ENCODE measurements at places on chromosomes 1 and 21. TPM values are rescaled to one million over a fixed set of nuclear protein-coding genes. Genes with fewer than 3 reads are reported as not detected.

DNA sequence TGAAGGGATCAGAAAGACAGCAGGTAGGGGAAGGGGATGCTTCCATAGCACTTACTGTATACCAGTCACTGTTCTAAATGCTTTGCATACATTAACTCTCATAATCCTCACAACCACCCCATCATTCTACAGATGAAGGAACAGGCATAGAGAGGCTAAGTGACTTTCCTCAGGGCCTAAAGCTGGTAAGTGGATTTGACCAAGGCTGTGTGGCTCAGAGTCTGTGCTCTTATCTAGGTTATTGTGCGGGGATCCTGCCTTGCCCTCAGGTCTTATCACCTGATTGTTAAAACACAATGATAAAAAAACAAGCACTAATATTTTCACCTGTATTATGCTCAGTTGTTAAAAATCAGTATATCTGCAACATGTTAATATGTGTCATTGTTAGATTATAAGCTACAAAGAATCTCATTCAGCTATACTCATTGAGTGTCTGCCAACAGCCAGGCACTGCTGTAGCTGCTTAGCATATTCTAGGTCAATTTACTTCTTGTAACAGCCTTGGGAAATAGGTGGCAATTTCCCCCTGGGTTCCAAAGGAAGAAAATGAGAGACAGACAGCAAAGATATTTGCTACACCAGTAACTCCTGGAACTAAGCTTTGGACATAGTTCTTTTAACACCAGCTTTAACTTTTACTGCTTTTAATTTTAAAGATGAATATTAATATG, 38.6 kb upstream of the RBM15 start:
- DNase-seq = no peak
- H3K4me1 ChIP-seq = no peaks in the 10 kb centered on the region
- H3K27ac ChIP-seq = no peak overlapping the region
- H3K4me3 ChIP-seq = no peak overlapping the region
- H3K27me3 ChIP-seq = no peaks in the 10 kb centered on the region

DNA sequence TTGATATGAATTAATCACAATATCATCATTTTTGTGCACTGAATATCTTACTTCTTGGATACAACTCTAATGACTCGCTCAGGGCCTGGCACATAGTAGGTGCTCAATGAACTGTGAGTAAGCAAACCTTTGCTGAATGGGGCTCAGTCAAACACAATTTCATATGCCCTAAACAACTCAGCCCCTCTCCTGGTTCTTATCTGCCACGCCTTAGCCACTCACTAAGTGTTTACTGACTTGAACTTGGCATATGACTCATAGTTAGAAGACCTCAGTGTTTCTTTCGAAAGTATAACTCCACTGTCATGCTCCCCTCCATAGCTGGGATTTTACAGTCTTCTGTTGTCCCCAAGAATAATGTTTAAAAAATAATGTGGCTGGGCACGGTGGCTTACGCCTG, 4.8 kb upstream of the IFNLR1 start:
- no peaks in the 10 kb centered on the region for H3K36me3 ChIP-seq
- peaks cover 12% of the 10 kb centered on the region for H3K4me1 ChIP-seq

- no peak for DNase-seq
- H3K27ac ChIP-seq = peak overlapping the region; percentile 23
- no peak overlapping the region for H3K4me3 ChIP-seq
- no peaks in the 10 kb centered on the region for H3K4me1 ChIP-seq
- no peaks in the 10 kb centered on the region for H3K36me3 ChIP-seq
Observed at GRCh38 chr1:64039390-64039926, 164.0 kb upstream of the UBE2U start.

GRCh38 chr1:33367485-33368405, 46.8 kb upstream of the A3GALT2 start:
- DNase-seq = peak; percentile 82
- no peaks in the 10 kb centered on the region for H3K27me3 ChIP-seq
- H3K27ac ChIP-seq = peak overlapping the region; percentile 21
- no peaks in the 10 kb centered on the region for H3K4me1 ChIP-seq
- no peaks in the 10 kb centered on the region for H3K36me3 ChIP-seq
- H3K4me3 ChIP-seq = no peak overlapping the region

DNA sequence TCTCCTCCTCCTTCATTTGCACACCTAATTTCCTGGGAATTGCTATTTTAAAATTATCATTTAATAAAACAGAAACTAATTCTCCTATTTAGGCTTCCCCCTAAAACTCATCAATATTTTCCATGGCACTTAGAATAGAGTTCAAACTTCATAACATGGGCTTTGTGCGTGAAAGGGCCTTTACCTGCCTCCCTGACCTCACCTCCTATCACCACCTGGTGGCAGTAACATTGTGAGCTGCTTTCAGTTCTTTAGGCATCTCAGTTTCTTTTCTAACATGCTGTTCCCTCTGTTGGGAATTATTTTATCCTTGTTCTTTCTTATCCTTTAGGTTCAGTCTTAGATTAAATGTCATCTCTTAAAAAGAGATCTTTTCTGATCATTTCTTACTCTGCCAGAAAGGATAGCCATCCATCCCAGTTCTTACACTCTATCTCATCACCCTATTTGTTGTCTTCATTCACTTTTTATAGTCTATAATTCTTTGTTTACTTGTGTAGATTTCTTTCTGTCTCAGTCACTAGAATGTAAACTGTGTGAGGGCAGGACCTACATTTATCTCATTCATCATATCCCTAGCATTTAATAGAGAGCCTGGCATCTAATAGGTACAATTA, 133.8 kb upstream of the KIAA1614 start:
- H3K4me3 ChIP-seq = no peak overlapping the region
- no peaks in the 10 kb centered on the region for H3K36me3 ChIP-seq
- no peak for DNase-seq
- H3K4me1 ChIP-seq = no peaks in the 10 kb centered on the region
- H3K27ac ChIP-seq = no peak overlapping the region

DNA sequence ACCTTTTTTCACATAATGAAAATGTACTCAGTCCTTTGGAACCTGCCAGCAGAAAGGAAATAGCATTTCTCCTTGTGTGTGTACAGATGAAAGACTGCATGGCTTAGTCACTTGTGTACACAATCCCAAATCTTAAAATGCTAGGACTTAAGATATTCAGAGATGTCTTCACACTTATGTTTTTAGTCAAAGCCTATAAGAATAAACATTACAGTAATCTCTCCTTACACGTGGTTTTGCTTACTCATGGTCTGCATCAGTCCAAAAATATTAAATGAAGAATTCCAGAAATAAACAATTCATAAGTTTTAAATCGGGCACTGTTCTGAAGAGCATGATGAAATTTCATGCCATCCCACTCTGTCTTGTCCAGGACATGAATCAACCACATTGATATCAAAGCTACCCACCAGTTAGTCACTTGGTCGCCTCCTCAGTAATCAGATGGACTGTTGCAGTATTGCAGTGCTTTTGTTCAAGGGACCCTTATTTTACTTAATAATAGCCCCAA, 75.7 kb upstream of the RRP15 start:
- DNase-seq = no peak
- no peaks in the 10 kb centered on the region for H3K27me3 ChIP-seq
- H3K4me3 ChIP-seq = no peak overlapping the region
- no peaks in the 10 kb centered on the region for H3K4me1 ChIP-seq
- H3K27ac ChIP-seq = no peak overlapping the region
- H3K36me3 ChIP-seq = no peaks in the 10 kb centered on the region

GRCh38 chr1:201882665-201883132, 6.0 kb upstream of the SHISA4 start:
- no peaks in the 10 kb centered on the region for H3K36me3 ChIP-seq
- no peaks in the 10 kb centered on the region for H3K4me1 ChIP-seq
- H3K4me3 ChIP-seq = no peak overlapping the region
- no peaks in the 10 kb centered on the region for H3K27me3 ChIP-seq
- DNase-seq = peak; percentile 44

- H3K27me3 ChIP-seq = no peaks in the 10 kb centered on the region
- no peak overlapping the region for H3K27ac ChIP-seq
- no peaks in the 10 kb centered on the region for H3K4me1 ChIP-seq
- H3K4me3 ChIP-seq = no peak overlapping the region
- no peak for DNase-seq
Observed at GRCh38 chr21:26405071-26405470, 168.0 kb downstream of the CYYR1 start.

GRCh38 chr1:22264464-22265341, 121.8 kb upstream of the WNT4 start:
- no peak for DNase-seq
- H3K4me3 ChIP-seq = no peak overlapping the region
- H3K27ac ChIP-seq = no peak overlapping the region
- H3K4me1 ChIP-seq = no peaks in the 10 kb centered on the region
- H3K27me3 ChIP-seq = no peaks in the 10 kb centered on the region
- no peaks in the 10 kb centered on the region for H3K36me3 ChIP-seq

- no peak overlapping the region for H3K4me3 ChIP-seq
- no peaks in the 10 kb centered on the region for H3K27me3 ChIP-seq
- no peak overlapping the region for H3K27ac ChIP-seq
- DNase-seq = no peak
Observed at GRCh38 chr1:31607360-31607759, 10.1 kb upstream of the HCRTR1 start.

GRCh38 chr1:230977761-230978490, 735 bp downstream of the TTC13 start:
- peak; percentile 52 for DNase-seq
- H3K4me3 ChIP-seq = peak overlapping the region; percentile 94
- H3K27ac ChIP-seq = peak overlapping the region; percentile 97
- no peaks in the 10 kb centered on the region for H3K27me3 ChIP-seq
- H3K4me1 ChIP-seq = peaks cover 4% of the 10 kb centered on the region
- H3K36me3 ChIP-seq = no peaks in the 10 kb centered on the region

DNA sequence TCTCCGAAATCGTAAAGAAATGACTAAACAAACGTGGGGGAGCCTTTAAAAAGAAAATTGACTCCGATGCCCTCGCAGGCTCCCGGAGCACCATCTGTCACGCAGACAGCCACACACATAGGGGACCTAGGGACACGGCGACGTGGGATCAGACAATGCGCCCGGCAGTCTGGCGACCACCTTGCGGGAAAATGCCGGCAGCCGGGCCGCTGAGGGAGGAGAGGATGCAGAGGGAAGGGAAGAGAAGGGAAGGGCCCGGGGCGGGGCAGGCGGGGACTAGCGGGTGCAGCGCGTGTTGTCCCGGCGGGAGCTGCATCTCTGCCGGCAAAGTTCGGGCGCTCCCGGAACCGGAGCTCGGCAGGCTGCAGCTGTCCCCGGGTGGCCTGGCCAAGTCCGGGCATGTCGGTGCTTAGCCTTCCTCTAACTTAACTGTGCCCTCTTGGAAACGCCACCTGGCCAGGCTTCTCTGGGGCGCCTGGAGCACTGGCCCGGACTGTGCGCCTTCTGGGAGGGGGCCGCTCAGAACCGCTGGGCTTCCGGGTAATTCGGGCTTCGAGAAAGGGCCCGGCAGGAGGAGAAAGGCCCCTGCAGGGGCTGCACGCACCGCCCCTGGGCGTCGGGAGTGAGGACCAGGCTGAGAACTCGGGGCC, 1.8 kb downstream of the NHLH2 start:
- H3K27ac ChIP-seq = no peak overlapping the region
- H3K4me3 ChIP-seq = no peak overlapping the region
- no peak for DNase-seq
- H3K36me3 ChIP-seq = no peaks in the 10 kb centered on the region
- H3K27me3 ChIP-seq = peaks cover 42% of the 10 kb centered on the region

DNA sequence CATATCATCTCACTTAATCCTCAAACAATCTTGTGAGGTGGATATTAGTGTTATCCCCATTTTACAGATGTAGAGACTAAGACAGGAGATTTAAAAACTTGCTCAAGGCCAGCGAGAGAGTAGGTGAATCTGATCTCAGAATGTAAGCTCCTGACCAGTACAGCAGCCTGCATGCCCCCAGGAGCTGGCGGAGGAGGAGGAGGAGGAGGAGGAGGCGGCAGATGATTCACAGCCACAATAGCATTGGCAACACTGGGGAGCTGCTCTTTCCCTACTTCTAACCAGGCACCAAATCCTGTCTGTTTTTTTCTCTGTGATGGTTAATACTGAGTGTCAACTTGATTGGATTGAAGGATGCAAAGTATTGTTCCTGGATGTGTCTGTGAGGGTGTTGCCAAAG, 243.2 kb downstream of the ATG4C start:
- no peak overlapping the region for H3K27ac ChIP-seq
- no peaks in the 10 kb centered on the region for H3K27me3 ChIP-seq
- H3K4me3 ChIP-seq = no peak overlapping the region
- no peak for DNase-seq
- H3K4me1 ChIP-seq = no peaks in the 10 kb centered on the region
- no peaks in the 10 kb centered on the region for H3K36me3 ChIP-seq

GRCh38 chr1:77281491-77282186, at the start of gene AK5:
AK5 (plus strand) TSS chr1:77282019; CDS start chr1:77282314, 295 bp downstream.
- no peak for DNase-seq
- H3K27ac ChIP-seq = no peak within 1 kb of the TSS
- no peaks in the 10 kb centered on the region for H3K36me3 ChIP-seq
- H3K4me3 ChIP-seq = peak within 1 kb of the TSS; percentile 39
- peaks cover 9% of the 10 kb centered on the region for H3K27me3 ChIP-seq

GRCh38 chr1:108010581-108010980, 45.6 kb upstream of the VAV3 start:
- H3K27me3 ChIP-seq = no peaks in the 10 kb centered on the region
- no peak for DNase-seq
- H3K27ac ChIP-seq = no peak overlapping the region
- H3K4me1 ChIP-seq = no peaks in the 10 kb centered on the region
- H3K36me3 ChIP-seq = no peaks in the 10 kb centered on the region

GRCh38 chr1:229209816-229210215, 61.1 kb upstream of the RAB4A start:
- H3K27me3 ChIP-seq = no peaks in the 10 kb centered on the region
- no peak overlapping the region for H3K4me3 ChIP-seq
- no peak overlapping the region for H3K27ac ChIP-seq
- no peaks in the 10 kb centered on the region for H3K36me3 ChIP-seq

DNA sequence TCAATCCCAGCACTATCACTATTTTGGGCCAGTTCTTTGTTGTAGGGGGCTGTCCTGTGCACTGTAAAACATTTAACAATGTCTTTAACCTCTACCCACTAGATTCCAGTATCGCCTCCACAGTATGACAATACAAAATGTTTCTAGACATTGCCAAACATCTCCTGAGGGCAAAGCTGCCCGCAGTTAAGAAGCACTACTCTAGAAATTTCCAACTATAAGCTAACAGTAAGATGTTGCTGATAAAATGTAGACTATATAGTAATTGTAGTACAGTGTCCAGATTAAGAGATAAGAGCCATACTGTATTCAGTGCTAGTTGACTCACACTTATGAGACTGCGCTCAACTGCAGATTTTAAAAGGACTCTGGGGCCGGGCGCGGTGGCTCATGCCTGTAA, 5.0 kb downstream of the MTF1 start:
- peaks cover 42% of the 10 kb centered on the region for H3K4me1 ChIP-seq
- H3K27me3 ChIP-seq = no peaks in the 10 kb centered on the region
- H3K4me3 ChIP-seq = no peak overlapping the region

IL20 gene
- total RNA-seq = not detected

KPRP gene
- total RNA-seq = not detected

LCK gene
- 16.1 TPM for total RNA-seq

S100A7A gene
- total RNA-seq = not detected

CELF3 gene
- 7.7 TPM for total RNA-seq

GUCA2A gene
- 4,654 TPM for total RNA-seq

Measured in Peyer's patch (tissue), 4 donors.